ENCODE measurements at places on chromosomes 13 and 19.

DNA sequence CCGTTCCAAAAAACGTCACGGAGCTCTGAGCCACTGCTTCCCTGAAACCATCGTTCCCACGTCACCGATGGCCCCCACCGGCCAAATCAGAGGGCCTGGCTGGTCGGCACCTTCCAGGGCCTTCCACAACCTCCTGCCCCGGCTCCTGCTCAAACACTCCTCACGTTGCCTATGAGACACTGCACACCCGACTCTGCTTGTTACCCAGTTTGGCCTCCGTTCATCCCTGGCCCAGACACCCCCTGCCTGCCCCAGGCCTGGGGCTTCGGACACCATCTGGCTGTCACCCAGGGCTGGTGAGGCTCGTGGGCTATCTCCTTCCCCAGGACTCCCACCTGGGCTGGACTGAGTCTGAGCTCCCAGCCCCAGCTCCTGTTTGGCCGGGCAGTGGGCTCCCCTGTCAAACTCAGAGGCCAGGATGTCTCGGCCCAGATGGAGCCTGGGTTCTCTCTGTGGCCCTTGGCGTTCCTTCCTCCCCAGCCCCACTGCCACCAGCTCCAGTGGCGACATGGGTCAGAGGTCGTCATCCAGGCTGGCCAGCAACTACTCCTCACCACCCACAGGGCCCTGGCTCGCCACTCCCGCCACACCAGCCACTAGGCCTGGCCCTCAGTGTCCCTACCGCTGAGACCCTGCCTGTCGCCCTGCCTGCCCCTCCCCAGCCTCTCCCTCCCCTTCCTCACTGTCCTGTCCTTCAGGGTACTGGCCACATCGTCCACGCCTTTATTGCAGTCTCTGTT, 17.7 kb downstream of the CERS1 start:
- DNase-seq, result no peak

DNA sequence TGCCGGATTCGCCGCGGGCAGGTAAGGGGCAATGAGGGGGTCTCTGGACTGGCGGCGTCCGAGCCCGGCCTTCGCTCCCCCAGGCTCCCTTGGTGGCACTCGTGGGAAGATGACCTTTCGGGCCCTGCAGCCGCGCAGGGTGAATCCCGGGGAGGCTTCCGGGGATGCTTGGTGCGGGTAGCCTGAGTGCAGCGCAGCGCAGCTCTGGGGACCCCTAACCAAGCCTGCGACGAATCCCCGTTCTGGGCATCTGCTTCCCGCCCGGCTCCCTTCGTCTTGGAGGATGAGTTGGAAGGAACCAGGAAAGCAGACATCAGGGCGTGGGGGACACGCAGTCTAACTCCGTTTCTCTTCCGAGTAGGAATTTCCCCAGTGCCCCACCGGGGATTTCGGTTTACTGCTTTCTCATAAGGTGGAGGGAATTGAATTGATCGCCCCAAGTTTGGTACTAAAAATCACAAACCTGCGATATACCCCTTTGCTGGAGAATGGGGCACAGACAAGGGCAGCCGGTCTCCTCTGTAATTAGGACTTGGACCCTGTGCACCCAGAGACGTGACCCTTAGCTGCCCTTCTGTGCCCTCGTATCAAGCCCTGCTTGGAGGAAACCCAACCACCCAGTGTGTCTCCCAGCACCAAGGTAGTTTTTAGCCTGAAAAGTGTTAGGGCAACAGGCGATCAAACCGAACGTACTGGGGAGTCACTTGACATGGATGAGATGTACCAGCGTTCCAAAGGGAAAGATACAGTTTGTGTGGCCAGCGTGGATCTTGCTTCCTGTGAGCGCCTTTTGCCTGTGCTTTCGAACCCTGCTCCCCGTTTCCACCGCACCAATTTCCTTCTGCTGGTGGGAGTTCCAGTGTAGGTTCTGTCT, 1.0 kb downstream of the GPC5 start:
- DNase-seq, result no peak

GRCh38 chr13:98506322-98506721, 70.6 kb downstream of the STK24 start:
- DNase-seq, result no peak

- no peak for DNase-seq
Observed at GRCh38 chr19:23542562-23542961, 144.4 kb downstream of the ZNF675 start.

GRCh38 chr19:6654347-6655310, 15.3 kb downstream of the TNFSF14 start:
- no peak for DNase-seq

DNA sequence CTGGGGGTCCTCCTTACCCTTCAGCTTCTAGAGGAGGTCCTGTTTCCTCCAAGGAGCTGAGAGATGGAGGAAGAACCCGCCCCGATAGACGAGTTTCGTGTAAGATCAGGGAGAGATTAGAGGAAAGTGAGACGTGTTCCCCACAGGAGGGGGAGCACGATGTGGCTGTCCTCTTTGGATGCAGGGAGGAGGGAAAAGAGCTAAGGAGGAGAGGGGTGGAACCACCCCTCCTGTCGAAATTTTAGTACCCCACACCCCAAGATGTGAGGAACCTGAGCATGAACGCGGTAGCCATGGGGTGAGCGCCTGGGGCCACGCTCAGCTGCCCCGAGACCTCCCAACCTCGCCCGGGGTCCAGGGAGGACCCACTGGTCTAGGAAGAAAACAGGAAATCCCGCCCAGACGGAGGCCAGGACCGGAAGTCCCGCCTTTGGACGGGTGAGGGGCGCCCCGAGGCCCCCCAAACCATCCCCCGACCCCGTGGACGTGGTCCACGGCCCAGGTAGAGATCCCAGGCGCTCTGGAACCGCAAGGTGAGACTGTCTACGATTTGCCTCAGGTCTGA, 1.2 kb downstream of the AKT1S1 start:
- no peak for DNase-seq
